Pulmonary artery endothelial cell (primary cell): ENCODE measurements at places on chromosomes 1 and 21. TPM values are rescaled to one million over a fixed set of nuclear protein-coding genes. Genes with fewer than 3 reads are reported as not detected.

The TSSK3 gene
- total RNA-seq, result 0.20 TPM in 1 of 2 replicates, not detected in the other

The CELSR2 gene
- 1.1 and 1.3 TPM in 2 replicates for total RNA-seq

The NBPF4 gene
- not detected in 2 replicates for total RNA-seq

The ALX3 gene
- not detected in 2 replicates for total RNA-seq

The KCNE2 gene
- total RNA-seq, result not detected in 2 replicates

The FALEC gene
- total RNA-seq, result 0.20 TPM in 1 of 2 replicates, not detected in the other

The GBP1 gene
- 20.8 and 35.6 TPM in 2 replicates for total RNA-seq

The HMCN1 gene
- total RNA-seq, result 10.8 and 12.6 TPM in 2 replicates

The PRELP gene
- not detected in 2 replicates for total RNA-seq

The ANGPTL7 gene
- total RNA-seq, result not detected in 2 replicates

The TRIM62 gene
- 1.1 and 1.5 TPM in 2 replicates for total RNA-seq

The HSPB7 gene
- 0.14 TPM in 1 of 2 replicates, not detected in the other for total RNA-seq

The C1orf216 gene
- 20.4 and 22.7 TPM in 2 replicates for total RNA-seq

The PLEKHN1 gene
- 0.32 and 0.46 TPM in 2 replicates for total RNA-seq

The SORT1 gene
- total RNA-seq, result 14.5 and 18.4 TPM in 2 replicates

The RBM11 gene
- not detected in 2 replicates for total RNA-seq

The HSPA13 gene
- 43.7 and 57.8 TPM in 2 replicates for total RNA-seq

The OR2M4 gene
- not detected in 2 replicates for total RNA-seq

The VPS13D gene
- total RNA-seq, result 24.4 and 28.9 TPM in 2 replicates

The HOOK1 gene
- total RNA-seq, result not detected in 2 replicates

The MAGI3 gene
- total RNA-seq, result 11.8 and 15.1 TPM in 2 replicates

The SMPDL3B gene
- 0.26 and 0.39 TPM in 2 replicates for total RNA-seq

The AVPR1B gene
- not detected in 2 replicates for total RNA-seq

The FAM110D gene
- total RNA-seq, result 0.67 and 1.3 TPM in 2 replicates

The SLC2A5 gene
- total RNA-seq, result not detected in 2 replicates

The RPS6KC1 gene
- 19.7 and 23.4 TPM in 2 replicates for total RNA-seq

The ZNF648 gene
- total RNA-seq, result not detected in 2 replicates

The AKR7A3 gene
- total RNA-seq, result 0.11 and 0.33 TPM in 2 replicates

The AKT3 gene
- 65.4 and 76.5 TPM in 2 replicates for total RNA-seq

The CYP2J2 gene
- 0.20 and 0.42 TPM in 2 replicates for total RNA-seq

The ETV3L gene
- total RNA-seq, result not detected in 2 replicates

The TMEM269 gene
- not detected in 2 replicates for total RNA-seq

The S100A9 gene
- total RNA-seq, result 0.13 and 0.95 TPM in 2 replicates

The MROH9 gene
- total RNA-seq, result not detected in 2 replicates

The NPL gene
- total RNA-seq, result 1.8 and 2.1 TPM in 2 replicates

The KPRP gene
- total RNA-seq, result not detected in 2 replicates

The CA6 gene
- total RNA-seq, result not detected in 2 replicates

The CRP gene
- 0.07 TPM in 1 of 2 replicates, not detected in the other for total RNA-seq

The RPRD2 gene
- 6.5 and 7.8 TPM in 2 replicates for total RNA-seq

The VPS26C gene
- total RNA-seq, result 62.4 and 71.0 TPM in 2 replicates
